ENCODE measurements at places on chromosomes 3 and 15.

DNA sequence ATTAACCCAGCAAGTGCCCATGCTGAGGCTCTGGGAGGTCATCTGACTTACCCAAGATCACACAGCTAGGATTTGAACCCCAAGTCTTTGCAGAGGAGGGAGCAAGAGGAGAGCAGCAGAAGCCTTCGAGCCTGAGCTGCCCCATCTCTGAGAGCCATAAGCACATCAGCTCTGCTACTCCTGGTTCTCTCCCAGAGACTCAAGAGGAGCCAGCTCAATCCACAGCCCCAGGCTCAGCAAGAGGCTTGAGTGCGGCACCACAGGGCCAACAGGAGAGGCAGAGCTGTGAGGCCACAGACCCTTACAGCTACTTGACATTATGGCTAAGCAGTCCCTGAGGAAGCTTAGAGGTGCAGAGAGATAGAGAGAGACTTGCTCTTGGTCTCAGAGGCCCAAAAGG lies 15.9 kb upstream of the NTRK3 start:
- no peak for DNase-seq

GRCh38 chr3:171970301-171970788 lies 69.0 kb upstream of the FNDC3B start:
- DNase-seq, result no peak

DNA sequence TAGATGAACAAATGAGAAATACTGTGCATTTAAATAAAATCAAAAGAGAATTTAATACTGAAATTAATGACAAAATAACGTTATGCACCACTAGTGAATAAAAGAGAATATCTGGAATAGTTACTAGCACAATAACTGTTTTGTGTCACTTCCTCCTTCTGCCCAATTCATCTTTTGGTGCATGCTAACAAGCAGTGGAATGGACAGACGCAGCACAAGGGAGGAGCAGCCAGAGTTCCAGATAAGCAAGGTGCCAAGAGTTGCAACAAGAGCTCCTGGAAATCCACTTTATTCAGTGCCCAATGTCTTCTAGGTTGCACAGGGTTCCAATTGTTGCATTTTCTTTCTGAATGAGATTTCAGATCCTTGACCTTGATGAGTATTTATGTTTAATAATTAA lies 66.5 kb upstream of the PLXND1 start:
- no peak for DNase-seq

- DNase-seq, result no peak
Measured at GRCh38 chr3:110971010-110971601, 100.5 kb upstream of the NECTIN3 start.

GRCh38 chr15:33963831-33964664 lies 4.2 kb upstream of the CHRM5 start:
- DNase-seq, result no peak

DNA sequence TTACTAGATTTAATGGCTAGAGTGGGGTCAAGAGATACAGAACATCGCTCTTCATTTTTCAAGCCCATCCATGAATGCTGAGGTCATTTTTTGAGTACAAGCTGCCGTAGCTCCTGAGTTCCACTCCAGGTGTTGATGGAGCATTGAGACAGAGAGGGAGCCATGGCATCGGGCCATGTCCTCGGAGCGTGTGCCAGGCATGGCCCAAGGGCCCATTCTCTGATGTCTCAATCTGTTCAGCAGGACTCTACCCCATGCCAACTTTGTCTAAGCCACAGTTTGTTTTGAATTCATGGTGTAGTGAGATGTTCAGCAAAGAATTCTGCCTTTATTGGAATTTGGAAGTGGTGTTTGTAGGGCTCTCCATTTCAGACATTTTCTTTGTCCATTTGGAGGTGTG lies 110.5 kb upstream of the ADAMTS9 start:
- DNase-seq, result no peak

- no peak for DNase-seq
Measured at GRCh38 chr3:151556596-151556995, 95.7 kb upstream of the IGSF10 start.

DNA sequence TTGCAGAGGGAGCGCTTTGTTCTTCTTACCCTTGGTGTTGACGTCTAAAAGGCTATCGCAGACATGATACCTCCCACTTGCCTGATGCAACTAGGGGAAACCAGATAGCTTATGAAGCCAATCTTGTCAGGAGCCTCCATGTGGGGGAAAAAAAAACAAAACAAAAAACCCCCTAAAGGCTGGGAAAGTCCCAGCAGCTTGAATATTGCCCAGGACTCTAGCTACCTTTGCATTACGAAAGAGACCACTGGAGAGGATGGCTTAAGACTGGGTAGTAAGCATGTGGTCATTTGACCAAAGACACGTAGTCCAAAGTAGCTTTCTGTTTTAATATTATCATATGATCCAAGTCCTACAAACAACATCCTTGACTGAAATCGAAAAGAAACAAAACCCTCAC lies 120.7 kb upstream of the WNT5A start:
- DNase-seq, result no peak

DNA sequence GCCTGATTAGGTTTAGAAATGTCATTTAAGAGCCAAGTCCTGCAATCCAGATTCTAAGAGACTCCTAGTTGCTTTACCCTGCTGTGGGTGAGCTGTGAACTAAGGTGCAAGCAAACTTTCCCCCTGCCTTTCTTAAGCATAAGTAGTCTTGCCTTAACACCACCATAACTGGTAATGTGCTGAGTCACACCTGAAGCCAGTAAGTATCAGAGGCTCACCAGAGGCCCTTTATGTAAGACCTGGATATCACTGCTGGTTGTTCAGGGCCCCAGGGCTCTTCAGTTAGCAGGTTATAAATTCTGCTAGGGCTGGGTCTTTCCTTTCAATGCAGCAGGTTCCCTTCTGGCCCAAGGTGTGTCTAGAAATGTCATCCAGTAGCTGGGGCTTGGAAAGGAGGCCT lies 509.9 kb downstream of the VGLL3 start:
- no peak for DNase-seq

DNA sequence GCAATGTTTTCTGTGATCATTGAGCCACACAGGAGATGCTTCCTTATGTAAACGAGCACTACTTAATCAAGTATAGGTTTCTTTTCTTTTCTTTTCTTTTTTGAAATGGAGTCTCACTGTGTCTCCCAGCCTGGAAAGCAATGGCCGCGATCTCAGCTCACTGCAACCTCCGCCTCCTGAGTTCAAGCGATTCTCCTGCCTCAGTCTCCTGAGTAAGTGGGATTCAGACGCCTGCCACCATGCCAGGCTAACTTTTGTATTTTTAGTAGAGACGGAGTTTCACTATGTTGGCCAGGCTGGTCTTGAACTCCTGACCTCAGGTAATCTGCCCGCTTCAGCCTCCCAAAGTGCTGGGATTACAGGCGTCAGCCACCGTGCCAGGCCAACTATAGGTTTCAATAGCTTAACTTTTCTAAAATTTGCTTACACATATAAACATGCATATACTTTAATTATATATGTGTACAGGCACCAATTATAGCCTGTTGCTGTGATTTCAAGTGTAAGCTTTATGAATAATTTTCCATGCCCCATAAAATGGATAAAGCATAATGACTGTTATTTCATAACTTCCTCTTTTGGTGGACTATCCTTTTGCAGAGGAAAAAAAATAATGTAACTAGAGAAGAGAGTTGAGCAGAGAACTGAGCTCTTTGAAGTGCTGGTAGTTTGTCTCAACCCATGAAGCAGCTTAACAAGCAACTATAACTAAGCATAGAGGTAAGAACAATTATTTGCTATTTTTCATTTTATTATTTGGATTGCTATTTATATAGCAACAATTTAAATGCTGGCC lies 24.8 kb upstream of the MBNL1 start:
- DNase-seq, result no peak

DNA sequence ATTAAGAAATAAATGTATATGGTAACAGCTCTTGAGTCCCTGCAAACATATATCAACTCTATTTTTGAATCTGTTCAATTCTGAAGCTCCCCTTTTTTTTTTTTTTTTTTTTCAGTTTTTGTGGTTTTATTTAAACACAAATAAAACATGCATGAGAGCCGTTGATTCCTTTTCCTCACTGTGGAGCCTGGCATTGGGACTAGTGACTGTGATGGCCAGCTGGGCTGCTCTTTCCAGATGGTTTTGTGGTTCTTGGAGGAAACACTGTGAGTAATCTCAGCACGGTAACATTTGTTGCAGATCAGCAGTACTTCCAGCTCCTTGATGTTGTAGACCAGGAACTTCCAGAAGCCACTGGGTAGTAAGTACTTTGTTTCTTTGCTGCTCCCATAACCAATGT lies 15.9 kb downstream of the EMC7 start:
- no peak for DNase-seq

DNA sequence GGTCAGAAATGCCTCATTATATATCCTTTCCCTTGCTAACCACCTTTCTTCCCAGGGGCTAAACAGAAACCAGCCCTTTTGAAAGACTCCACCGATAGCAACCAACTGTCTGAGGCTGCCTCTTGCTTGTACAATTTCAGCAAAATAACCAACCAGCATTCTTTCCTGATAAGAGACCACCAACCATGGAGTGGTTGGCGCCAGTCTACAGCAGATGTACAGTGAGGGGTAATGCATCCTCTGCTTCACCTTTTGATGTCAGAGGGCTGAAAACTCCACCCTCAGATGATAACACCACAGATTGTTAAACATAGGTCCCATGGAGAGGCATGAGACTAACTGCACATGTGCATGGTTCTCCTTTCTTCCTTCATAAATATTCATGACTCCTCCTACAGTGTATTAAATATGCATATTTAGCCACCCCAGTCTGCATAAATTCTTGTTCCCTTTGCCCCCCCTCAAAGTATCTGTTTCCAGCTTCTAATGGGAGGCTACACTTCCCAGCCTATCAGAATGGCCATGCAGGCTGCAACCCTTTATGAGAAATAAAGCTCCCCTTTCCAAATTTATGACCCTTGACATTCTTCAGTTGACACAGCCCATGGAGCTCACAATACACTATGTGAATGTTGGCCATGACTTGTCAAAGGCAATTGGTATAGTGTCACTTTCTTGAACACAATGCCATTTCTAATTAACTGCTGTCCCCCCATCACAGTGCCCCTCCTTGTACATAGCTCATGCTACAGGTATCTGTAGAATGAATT lies 48.3 kb downstream of the GABRB3 start:
- no peak for DNase-seq
